ENCODE measurements at places on chromosomes 7 and 10.

DNA sequence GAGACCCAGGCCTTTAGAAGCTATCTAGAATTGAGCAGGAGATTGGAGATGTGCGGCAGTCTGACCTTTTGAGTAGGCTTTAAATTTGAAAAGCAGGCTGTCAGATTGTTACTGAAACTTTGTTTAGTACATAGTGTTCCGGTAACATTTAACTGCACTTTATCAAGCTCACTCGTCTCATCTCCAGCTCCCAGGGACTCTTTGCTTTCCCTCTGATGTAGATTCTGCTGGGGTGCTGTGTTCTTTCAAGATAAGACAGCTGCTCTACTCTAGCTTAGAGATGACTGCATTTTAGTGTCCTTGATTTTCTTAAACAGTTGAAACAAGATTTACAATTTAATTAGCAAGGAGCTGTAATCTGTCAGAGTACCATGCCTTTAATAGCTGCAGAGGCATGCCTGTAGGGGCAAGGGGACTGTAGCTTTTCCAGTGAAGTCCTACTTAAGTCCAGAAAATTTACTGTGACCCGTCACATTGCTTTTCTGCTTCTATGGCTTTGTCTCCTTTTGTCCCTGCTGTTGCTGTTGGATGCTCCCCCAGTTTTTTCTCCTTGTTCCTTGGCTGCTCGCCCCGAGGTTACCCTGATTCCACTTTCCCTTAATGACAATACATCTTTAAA is 56.4 kb upstream of the MTPN start:
- DNase-seq = no peak

DNA sequence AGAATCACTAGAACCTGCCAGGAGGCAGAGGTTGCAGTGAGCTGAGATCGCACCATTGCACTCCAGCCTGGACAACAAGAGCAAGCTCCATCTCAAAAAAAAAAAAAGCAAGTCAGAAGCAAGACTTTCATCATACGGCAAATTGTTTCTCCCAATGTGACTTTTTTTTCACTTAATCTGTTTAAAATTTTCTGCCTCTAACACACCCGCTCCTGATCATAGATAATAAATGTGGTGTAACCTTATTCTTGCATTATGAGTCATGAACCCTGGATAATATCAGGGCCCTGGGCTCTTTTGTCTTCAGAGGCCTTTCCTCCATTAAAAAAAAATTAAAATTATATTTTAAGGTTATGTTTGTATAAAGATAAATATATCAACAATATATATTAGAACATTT is 111.4 kb upstream of the JCAD start:
- DNase-seq = no peak

- peak; percentile 8 for DNase-seq
These were observed at the start of gene DNAH11 for GRCh38 chr7:21542891-21543527. TSS of gene DNAH11 (plus strand) at chr7:21543039. CDS start at chr7:21543246, 207 bp downstream.

GRCh38 chr7:132349075-132349474 is 227.2 kb downstream of the PLXNA4 start:
- DNase-seq = no peak
